PC-9 (cell line): ENCODE measurements at places on chromosomes 4 and X. TPM values are rescaled to one million over a fixed set of nuclear protein-coding genes. Genes with fewer than 3 reads are reported as not detected.

DNA sequence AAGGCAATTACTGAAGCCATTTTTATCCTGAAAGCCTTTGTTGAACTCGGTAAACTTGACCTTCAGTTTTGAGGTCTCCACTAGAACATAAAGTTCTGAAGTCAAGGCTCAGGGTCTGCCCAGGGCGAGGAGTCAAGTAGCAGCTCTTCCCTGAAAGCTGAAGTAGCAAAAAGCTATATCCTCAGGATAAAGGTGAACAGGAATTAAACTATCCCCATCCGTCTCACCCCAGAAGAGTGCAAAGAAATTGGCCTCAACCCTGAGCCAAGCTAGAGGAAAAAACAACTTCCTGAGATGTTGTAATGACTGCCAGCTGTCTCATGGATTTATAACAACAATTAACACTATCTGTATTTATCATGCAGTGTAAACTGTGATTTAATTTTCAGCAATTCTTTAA lies 590.8 kb downstream of the SPRY1 start:
- DNase-seq, result no peak
- no peaks in the 10 kb centered on the region for H3K36me3 ChIP-seq
- peaks cover 21% of the 10 kb centered on the region for H3K4me1 ChIP-seq
- H3K27me3 ChIP-seq, result no peaks in the 10 kb centered on the region

GRCh38 chr4:173528378-173529321 lies 1.4 kb downstream of the HAND2 start:
- no peak overlapping the region for H3K4me3 ChIP-seq
- H3K4me1 ChIP-seq, result no peaks in the 10 kb centered on the region
- no peaks in the 10 kb centered on the region for H3K27me3 ChIP-seq
- H3K36me3 ChIP-seq, result no peaks in the 10 kb centered on the region
- no peak overlapping the region for H3K27ac ChIP-seq

DNA sequence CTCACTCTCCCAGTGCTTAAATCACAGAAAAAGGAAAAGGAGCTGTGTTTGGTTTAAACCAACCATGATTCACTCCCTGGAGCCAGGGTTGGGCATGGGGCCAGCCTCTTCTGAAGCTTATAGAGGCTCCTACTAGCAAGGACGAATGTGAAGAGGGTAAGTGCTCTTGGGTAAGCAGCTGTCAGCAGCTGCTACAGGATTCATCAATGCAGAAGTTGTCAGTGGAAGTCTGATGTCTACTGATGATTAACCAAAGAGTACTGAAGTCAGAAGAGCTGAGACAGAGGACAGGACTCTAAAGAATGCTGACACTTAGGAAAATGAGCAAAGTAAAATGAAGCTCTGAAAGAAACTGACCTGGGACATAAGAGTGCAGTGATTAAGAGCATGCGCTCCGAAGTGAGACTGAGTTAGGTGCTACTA lies 32.7 kb upstream of the JADE1 start:
- no peaks in the 10 kb centered on the region for H3K36me3 ChIP-seq
- H3K4me3 ChIP-seq, result no peak overlapping the region
- H3K4me1 ChIP-seq, result no peaks in the 10 kb centered on the region
- H3K27ac ChIP-seq, result no peak overlapping the region
- peak; percentile 22 for DNase-seq
- H3K27me3 ChIP-seq, result no peaks in the 10 kb centered on the region

DNA sequence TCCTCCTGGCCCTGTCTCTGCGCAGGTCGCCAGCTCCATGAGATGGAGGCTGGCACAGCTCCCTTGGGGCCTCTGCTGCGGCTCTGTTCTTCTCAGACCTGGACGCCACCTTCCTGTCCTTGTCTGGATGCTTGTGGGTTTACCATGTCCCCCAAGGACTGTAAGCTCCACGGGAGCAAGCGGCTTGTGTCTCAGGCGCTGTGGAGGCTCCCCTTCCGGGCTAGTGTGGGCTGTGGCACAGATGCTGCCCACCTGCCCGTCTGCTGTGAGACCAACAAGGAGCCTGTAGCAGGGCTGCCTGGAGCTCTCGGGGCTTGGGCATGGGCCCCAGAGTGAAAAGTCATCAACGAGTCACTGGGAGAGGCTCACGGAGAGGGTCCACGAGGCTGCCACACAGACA lies 25.2 kb downstream of the NAT8L start:
- H3K4me1 ChIP-seq, result no peaks in the 10 kb centered on the region
- no peaks in the 10 kb centered on the region for H3K27me3 ChIP-seq
- no peak for DNase-seq
- H3K36me3 ChIP-seq, result no peaks in the 10 kb centered on the region
- no peak overlapping the region for H3K27ac ChIP-seq

DNA sequence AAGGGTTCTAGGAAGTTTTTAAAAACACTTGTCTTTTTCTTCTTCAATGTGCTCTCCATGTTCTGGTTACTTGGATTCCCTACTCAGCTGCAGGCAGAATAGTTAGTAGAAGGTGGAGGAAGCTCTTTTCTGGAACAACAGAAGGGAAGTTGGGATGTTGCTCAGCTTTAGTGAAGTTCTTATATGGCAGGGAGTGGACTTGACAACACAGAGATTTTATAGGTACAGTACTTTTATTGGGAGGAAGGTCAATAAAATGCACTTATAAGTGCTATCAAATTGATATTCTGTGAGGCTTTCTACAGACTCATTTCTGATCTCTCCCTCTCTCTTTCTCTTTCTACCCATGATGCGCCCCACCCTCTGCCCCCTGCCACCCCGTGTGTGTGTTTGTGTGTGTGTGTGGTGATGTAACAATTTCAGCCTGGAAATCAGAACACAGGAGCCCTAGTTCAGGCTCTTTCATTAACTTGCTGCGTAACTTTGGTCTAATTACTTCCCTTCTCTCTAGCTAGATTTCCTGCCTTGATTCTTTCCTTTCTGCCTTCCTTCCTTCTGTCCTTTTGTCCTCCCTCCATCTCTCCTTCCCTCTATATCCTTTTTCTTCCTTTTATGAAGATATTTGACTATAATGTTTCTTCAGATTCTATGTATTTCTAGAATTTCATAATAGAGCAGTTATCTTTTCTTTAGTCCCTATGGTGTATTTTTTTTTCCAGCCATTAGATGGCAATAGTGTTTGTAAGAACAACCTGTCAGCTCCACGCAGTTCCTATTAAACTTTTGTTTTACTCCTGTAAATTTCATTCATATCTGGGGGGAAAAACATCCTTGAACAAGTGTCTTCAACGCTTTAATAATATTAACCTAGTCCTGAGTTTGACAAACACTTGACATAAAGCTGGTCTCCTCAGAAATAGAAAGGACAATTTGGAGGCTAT lies 37.1 kb downstream of the HEPH start:
- no peak overlapping the region for H3K4me3 ChIP-seq
- no peak overlapping the region for H3K27ac ChIP-seq
- H3K27me3 ChIP-seq, result no peaks in the 10 kb centered on the region
- no peaks in the 10 kb centered on the region for H3K36me3 ChIP-seq

DNA sequence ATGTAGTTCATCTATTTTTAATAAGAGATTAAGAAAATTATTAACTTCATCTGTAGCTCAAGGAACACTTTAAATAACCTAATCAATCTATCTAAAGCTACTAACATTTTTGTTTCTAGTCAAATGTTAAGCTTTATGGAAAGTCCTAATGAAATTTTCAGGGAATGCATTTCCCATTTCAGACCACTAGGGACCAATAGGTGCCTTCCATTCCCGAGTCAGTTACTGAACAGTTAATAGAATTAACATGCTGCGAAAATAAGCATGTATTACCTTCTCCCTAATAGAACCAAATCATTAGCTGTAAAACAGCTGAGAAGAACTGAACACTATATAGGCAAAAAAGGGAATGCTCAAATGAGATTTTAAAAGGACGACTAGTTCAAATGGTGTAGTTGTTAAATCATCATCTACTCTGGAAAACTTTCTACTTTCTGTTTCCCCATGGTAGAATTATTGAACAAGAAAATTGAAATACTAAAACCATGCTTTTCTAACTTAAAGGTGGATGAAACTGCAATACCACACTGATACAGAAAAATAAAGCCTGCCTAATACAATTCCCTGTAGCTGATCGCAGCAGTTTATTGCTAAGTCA lies 22.5 kb downstream of the STX18 start:
- DNase-seq, result no peak
- H3K27ac ChIP-seq, result no peak overlapping the region
- no peaks in the 10 kb centered on the region for H3K4me1 ChIP-seq
- no peaks in the 10 kb centered on the region for H3K36me3 ChIP-seq
- no peak overlapping the region for H3K4me3 ChIP-seq
- no peaks in the 10 kb centered on the region for H3K27me3 ChIP-seq

DNA sequence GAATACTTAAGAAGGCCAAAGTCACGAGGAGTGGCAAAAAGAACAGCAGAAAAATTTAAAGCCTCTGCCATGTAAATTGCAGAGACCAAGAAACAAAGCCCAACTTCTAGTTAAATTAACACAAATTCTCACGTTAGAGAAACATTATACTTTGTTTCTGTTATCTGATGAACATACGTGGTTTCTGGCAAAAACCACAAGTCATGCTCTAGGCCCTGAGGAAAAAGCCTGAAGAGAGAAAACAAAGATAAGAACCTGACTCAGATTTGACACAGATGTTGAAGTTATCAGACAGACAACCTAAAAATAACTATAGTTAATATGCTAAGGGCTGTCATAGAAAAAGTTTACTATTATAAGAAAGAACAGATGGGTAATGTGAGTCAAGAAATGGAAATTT lies 149.1 kb upstream of the PCDH10 start:
- H3K36me3 ChIP-seq, result no peaks in the 10 kb centered on the region
- H3K27ac ChIP-seq, result no peak overlapping the region
- H3K4me3 ChIP-seq, result no peak overlapping the region
- H3K27me3 ChIP-seq, result no peaks in the 10 kb centered on the region
- no peaks in the 10 kb centered on the region for H3K4me1 ChIP-seq

GRCh38 chr4:84730375-84730774 lies 147.4 kb downstream of the CDS1 start:
- no peak for DNase-seq
- no peak overlapping the region for H3K27ac ChIP-seq
- no peaks in the 10 kb centered on the region for H3K4me1 ChIP-seq
- H3K27me3 ChIP-seq, result no peaks in the 10 kb centered on the region
- H3K36me3 ChIP-seq, result no peaks in the 10 kb centered on the region

DNA sequence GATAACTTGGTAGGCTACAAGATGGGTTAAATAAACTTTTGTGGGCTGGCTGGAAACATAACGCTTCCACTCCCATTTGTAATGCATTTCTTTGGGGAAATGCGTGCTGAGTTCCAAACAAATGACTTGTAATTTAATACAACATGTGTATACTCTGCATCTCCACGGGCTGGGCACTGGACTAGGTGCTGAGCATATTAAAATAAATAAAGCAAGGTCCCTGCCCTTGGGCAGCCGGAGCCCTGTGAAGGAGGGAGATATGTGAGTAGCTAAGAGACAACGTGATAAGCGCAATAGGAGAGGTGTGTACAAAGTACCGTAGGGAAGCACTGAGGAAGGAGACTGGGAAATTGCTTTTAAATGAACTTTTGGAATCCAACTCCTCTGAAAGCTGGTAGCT lies 147.2 kb upstream of the RBPJ start:
- no peaks in the 10 kb centered on the region for H3K4me1 ChIP-seq
- no peak for DNase-seq
- H3K27ac ChIP-seq, result no peak overlapping the region
- H3K36me3 ChIP-seq, result no peaks in the 10 kb centered on the region

PNMA5 gene
- not detected in 2 replicates for total RNA-seq

TRIM61 gene
- total RNA-seq, result 0.61 and 0.70 TPM in 2 replicates

LEF1 gene
- total RNA-seq, result 2.8 and 3.4 TPM in 2 replicates

UGT2B10 gene
- total RNA-seq, result not detected in 2 replicates

ASB9 gene
- total RNA-seq, result 5.7 and 5.8 TPM in 2 replicates

SLC16A2 gene
- not detected in 2 replicates for total RNA-seq

AWAT2 gene
- not detected in 2 replicates for total RNA-seq

FGFBP2 gene
- not detected in 2 replicates for total RNA-seq
